Activated T-cell treated with anti-CD3 and anti-CD28 coated beads, Interleukin-2, amount 50 U/mL, for 1 hour (primary cell): ENCODE measurements at places on chromosomes 1 and 21.

DNA sequence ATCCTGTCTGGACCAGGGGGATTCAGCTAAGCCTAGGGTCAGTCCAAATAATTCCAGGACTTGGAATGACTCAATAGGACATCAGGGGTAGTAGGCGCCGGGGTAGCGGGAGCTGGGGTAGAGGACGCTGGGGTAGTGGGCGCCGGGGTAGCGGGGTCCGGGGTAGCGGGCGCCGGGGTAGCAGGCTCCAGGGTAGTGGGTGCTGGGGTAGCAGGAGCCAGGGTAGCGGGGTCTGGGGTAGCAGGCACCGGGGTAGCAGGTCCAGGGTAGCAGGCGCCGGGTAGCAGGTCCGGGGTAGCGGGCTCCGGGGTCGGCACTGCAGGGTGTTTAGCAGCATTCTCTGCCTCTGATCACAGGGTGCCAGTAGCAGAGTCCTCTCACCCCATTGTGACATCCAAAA lies 248.9 kb downstream of the KCNJ6 start:
- no peak for DNase-seq

- no peak for DNase-seq
Observed at GRCh38 chr1:211492511-211493132, 660 bp upstream of the RD3 start.

DNA sequence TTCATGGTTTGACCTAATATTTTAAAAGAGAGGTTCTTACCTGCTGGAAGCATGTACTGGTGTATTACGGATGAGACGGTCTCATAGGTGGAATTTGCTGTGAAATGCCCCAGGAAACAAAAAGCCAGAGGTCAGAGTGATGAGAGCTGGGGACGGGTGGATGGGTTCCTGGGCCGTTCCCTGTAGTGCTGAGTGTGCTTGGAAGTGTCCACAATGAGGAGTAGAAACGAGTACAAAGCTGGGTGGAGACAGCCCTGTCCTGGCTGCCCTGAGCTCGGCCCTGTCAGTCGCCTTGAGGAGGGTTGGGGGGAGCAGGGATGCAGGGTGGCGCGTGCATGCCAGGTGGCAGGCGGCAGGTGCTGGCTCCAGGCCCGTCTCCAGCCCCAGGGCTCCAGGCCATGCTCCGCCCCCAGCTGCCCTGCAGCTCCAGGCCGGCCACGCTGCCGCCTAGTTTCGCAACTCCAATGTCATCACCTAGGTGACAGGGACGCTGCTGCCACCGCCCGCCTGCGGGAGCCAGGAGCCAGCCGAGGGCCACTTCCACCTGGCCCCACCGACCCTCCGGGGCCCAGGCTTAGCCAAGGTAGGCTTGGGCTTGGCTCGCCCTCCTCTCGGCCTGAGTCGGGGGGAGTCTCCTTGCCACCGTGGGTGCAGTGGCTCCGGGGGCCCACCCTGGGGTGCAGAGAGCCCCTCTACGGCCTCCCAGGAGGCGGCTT lies 16.4 kb downstream of the TP73 start:
- no peak for DNase-seq

DNA sequence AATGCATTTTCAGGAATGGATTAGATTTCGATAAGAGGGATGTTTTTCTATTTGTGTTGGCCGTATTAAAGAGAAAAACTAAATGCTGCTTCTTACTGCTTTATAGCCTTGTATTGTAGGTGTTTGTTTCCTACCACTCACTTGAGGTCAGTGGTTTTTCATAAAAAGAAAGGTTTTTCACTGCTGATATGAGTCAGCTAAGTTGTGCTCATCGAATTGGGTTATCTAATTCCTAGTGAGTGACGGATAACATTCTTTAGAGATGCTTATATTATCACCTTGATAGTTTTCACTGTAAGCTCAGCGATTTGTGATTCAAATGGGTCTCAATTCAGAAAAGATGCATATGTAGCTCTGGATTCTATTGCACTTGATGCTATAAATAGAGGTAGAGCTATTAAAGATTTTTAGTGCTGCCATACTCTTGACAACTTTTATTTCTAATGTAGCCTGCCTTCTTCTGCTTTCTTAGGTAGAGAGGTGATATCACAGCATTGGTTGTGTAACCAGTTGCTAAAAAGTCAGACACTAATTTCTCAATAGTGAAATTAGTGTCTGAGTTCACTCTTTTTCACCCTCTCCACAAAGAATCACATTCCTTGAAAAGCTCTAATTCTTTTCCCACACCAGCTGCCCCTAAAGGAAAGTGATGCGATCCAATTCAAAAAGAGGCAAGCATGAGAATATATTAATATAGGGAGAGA lies 180.0 kb downstream of the RASAL2 start:
- no peak for DNase-seq

DNA sequence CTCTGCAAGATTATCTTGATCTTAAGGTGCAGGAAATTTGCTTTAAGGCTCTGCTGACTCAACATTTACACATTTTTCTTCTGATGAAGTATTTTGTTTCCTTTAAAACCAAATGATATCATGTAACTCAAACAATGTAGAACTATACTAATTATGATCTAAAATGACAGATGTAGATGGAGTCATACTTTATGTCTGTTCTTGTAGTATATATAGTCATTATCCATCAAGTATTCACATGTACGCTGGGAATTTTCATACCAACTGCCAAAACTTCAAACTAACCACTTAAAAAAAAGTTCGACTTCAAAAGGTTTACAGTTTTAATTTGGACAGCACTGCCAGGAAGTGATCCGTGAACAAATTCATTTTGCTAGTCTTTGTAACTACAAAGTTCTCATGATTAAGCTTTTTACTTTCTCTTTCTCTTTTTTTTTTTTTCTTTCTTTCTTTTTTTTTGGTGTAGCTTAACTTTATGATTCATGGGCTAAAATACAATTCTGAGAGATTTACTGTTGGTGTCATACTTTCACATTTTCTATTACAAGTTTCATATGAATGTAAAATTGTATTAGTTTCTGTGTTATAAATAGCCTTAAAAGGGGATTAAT lies 509.0 kb upstream of the CXADR start:
- DNase-seq = no peak

- no peak for DNase-seq
Observed at GRCh38 chr21:41951876-41952567, 1.8 kb downstream of the C2CD2 start.

DNA sequence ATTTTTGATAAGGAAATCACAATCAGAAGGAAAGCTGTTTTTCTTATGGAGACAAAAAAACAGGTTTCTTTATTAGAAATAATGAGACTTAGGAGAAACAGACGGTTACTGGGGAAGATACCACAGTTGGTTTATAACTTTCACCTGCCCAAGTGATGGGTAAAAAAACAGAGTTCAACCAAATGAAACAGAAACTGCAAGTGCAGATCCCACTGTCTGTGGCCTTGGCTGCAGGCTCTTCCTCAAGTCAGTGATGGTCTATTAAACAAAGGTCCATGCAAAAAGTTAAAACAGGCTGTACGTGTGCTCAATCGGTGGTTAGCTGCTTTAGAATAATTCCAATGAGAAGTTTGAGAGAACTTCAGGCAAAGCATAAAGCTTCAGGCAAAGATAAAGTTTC lies 112.1 kb upstream of the NEGR1 start:
- no peak for DNase-seq

DNA sequence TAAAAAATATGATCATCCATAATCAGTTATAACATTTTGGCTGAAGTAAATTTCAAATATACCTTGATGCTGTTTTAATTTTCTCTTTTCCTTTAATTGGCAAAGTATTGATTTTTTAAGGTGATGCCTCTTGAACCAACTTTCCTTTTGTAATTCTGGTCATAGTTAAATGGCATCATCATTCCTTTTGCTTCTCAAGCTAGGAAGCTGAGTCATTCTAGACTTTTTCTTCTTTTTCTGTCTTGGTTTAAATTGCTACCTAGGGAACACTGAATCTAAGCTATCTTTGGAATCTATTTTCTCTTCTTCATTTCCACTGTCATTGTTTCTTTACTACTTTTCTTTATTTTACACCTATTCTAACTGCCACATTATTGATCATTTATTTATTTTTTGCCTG lies 162.7 kb downstream of the HMCN1 start:
- DNase-seq = no peak

- DNase-seq = no peak
Observed at GRCh38 chr1:205375835-205376545, 19.3 kb upstream of the KLHDC8A start.

GRCh38 chr1:50491142-50491541 lies 67.9 kb upstream of the DMRTA2 start:
- no peak for DNase-seq

DNA sequence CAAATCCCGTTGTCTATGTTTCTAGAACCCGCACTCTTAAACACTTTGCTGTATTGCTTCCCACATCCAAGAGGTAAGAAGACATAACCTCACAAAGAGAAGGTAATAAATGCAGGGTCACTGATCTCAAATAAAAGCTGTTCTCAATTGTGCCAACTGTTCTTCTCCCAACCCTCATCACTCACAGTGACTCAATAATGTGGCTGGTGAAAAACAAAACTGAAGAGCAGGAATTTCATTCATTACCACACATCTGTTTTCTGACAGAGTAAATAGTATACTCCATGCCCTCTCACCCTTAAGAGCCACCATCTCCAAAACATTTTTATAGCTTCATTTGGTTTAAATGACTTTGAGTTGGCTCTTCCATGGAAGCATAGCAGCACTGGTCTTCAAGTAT lies 6.2 kb upstream of the ERICH3 start:
- DNase-seq = no peak

DNA sequence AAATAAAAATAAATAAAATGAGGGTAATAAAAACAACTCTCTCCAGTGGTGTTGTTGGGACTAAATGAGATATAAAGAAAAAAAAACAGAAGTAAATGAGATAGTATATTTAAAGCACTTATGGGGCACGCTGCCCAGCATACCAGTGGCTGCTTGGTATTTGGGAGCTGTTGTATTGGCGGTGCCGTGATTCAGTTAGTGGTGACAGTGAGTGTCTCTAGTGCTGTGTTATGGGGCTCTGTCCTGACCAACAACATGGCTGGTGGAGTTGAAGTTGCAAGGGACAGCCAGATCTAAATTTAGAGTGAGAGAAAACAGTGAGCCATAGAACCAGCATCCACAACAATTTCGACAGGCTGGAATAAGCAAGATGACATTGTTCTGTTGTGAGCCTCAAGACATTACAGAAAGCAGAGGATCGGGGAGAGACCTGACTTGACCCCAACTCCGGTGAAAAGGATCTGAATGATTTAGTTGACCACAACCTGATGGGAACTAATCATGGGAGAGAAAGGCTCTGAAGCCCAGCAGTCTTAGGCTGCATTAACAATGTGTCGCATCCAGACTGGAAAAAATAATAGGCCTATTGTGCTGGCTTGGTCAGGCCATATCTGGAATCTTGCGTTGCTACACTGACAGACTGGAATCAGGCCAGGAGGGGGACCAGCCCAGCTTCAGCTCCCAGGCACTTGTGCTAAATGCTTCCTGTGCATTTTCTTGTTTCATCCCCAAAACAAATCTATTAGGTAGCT lies 2.4 kb upstream of the MFSD2A start:
- no peak for DNase-seq

- DNase-seq = no peak
Observed at GRCh38 chr1:30683699-30684098, 39.7 kb downstream of the MATN1 start.

GRCh38 chr1:183239793-183240525 lies 53.9 kb downstream of the LAMC2 start:
- no peak for DNase-seq

DNA sequence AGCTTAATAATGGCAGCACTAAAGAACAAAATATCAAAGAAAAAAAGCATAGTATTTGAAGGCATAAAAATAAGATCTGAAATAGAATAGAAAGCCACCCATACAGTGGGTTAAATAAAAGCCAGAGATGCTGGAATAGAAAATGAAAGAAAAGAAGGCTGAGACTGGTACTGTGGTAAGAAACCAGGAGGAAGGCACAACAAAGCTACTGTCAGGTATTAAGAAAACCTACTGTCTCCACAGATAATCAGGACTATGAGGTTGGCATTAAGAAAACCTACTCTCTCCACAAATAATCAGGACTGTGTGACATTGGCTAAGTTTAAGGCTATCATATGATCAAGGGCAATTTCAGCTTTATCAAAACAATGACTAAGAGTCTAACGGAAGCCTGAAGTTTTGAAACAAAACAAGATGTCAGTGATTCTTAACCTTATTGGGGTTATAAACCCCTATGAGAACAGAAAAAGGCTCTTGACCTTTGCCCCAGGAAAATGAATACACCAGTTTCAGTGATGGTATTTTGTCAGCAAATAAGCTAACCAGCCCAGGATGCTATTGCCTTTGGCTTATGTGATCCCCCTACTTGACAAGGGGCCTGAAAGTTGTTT lies 24.4 kb downstream of the MCOLN2 start:
- DNase-seq = no peak

- DNase-seq = no peak
Observed at GRCh38 chr21:39661121-39661520, 48.4 kb downstream of the B3GALT5 start.

GRCh38 chr21:46641656-46642055 lies 6.2 kb downstream of the PRMT2 start:
- DNase-seq = no peak

- DNase-seq = no peak
Observed at GRCh38 chr1:20182415-20182814, 3.5 kb upstream of the UBXN10 start.

DNA sequence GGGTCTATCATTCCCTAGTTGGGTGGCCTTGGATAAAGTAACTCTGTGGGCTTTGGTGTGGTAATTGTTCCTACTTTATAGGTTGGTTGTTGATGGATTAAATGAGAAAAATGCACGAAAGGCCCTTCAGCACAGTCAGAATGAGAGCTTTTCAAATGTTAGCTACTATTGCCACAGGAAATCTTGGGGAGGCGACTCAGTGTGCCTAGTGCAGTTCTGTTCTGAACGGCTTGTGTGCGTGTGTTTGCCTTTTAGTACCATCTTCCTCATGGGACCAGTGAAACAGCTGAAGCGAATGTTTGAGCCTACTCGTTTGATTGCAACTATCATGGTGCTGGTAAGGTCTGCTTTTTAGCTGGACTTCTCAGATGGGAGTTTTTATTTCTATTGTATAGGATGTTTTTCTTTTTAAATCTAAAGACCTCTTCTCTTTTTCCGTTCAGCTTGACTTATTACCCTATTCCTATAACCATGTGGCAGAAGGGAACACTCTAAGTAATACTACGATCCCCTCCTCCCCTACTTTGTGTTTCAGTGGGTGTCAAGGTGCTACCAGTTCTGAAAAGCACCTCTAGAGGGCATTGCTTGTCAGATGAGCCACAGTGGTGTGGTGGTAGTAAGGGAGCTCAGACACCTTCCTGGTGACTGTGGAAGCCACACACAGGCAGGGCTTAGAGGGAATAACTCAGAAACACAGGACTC lies 9.2 kb downstream of the SFT2D2 start:
- DNase-seq = no peak

GRCh38 chr1:109482791-109483671 lies 674 bp upstream of the ATXN7L2 start:
- DNase-seq = peak; percentile 61

DNA sequence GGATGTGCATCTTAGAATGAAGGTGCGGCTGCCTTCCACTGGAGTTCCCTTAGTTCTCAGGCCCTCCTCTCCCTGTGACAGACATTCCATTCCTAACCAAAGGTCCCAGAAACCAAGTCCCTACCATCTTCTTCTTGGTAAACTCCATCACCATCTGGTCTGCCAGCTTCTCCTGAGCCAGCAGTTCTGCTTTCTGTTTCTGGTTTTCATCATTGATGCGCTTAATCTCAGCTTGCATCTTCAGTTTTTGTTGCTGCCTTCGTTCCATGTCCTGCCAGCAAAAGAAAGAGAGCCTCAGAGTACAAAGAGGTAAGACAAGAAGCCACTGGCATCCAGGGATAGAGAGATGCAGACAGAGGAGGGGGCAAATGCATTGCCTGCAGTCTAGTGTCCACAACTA lies 18.0 kb upstream of the VSIG8 start:
- DNase-seq = no peak
